ENCODE measurements at places on chromosomes 1 and 21. TPM values are rescaled to one million over a fixed set of nuclear protein-coding genes. Genes with fewer than 3 reads are reported as not detected.
A peak's percentile ranks its signal among the peaks of the same experiment; 100 is the strongest.

GRCh38 chr1:178645808-178646200, 79.2 kb upstream of the RALGPS2 start:
- no peaks in the 10 kb centered on the region for H3K27me3 ChIP-seq
- H3K27ac ChIP-seq: no peak overlapping the region
- no peak for DNase-seq

- H3K4me3 ChIP-seq: no peak overlapping the region
- peaks cover 51% of the 10 kb centered on the region for H3K27me3 ChIP-seq
- no peak overlapping the region for H3K27ac ChIP-seq
- H3K4me1 ChIP-seq: peaks cover 10% of the 10 kb centered on the region
- DNase-seq: no peak
These were observed 96.6 kb downstream of the FOXD2 start for GRCh38 chr1:47534436-47534835.

DNA sequence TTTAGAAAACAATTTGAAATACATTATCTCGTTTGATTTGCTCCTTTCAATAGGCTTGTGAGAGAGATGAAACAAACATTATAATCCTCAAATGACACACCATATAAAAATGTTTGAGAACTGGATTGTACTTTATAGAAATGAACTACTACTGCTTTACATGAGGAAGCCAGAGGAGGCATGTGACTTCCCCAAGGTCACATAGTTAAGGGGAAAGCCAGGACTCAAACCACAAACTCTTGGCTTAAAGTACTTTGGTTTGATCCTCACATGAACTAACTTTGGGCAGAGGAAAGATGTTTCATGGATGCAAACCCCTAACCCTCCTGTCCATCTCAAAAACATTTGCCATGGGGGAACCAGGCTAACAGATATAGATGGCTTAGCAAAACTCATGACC, 4.7 kb downstream of the ARHGEF11 start:
- H3K27me3 ChIP-seq: peaks cover 52% of the 10 kb centered on the region
- no peak overlapping the region for H3K4me3 ChIP-seq
- H3K27ac ChIP-seq: no peak overlapping the region
- H3K36me3 ChIP-seq: no peaks in the 10 kb centered on the region
- H3K4me1 ChIP-seq: peaks cover 3% of the 10 kb centered on the region
- no peak for DNase-seq

DNA sequence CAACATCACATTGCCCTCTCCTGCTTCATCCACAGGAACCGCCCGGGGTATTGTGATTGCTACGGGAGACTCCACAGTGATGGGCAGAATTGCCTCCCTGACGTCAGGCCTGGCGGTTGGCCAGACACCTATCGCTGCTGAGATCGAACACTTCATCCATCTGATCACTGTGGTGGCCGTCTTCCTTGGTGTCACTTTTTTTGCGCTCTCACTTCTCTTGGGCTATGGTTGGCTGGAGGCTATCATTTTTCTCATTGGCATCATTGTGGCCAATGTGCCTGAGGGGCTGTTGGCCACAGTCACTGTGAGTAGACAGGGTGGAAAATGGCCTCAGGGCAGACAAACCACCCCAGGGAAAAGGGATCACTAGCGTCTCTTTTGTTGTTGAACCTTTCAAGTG, 12.7 kb downstream of the ATP1A4 start:
- H3K4me1 ChIP-seq: peaks cover 4% of the 10 kb centered on the region
- H3K27me3 ChIP-seq: no peaks in the 10 kb centered on the region
- no peak for DNase-seq
- no peaks in the 10 kb centered on the region for H3K36me3 ChIP-seq

- H3K36me3 ChIP-seq: no peaks in the 10 kb centered on the region
- no peak overlapping the region for H3K27ac ChIP-seq
- no peaks in the 10 kb centered on the region for H3K27me3 ChIP-seq
- no peaks in the 10 kb centered on the region for H3K4me1 ChIP-seq
- no peak overlapping the region for H3K4me3 ChIP-seq
These were observed 520.5 kb downstream of the USP25 start for GRCh38 chr21:16250273-16250672.

DNA sequence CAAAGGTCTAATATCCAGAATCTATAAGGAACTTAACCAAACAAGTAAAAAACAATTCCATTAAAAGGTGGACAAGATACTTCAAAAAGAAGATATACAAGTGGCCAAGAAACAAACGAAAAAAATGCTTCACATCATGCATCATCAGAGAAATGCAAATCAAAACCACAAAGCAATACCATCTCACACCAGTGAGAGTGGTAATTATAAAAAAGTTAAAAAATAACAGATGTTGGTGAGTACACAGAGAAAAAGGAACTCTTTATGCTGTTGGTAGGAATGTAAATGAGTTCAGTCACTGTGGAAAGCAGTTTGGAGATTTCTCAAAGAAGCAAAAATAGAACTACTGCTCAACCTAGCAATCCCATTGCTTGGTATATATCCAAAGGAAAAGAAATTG, 218.6 kb downstream of the SLC44A5 start:
- H3K4me1 ChIP-seq: peaks cover 30% of the 10 kb centered on the region
- no peak for DNase-seq
- no peaks in the 10 kb centered on the region for H3K36me3 ChIP-seq
- no peaks in the 10 kb centered on the region for H3K27me3 ChIP-seq
- no peak overlapping the region for H3K27ac ChIP-seq

- no peaks in the 10 kb centered on the region for H3K27me3 ChIP-seq
- H3K27ac ChIP-seq: no peak overlapping the region
- peaks cover 79% of the 10 kb centered on the region for H3K36me3 ChIP-seq
- peaks cover 10% of the 10 kb centered on the region for H3K4me1 ChIP-seq
- H3K4me3 ChIP-seq: no peak overlapping the region
These were observed 9.0 kb upstream of the USF1 start for GRCh38 chr1:161054805-161055204.

DNA sequence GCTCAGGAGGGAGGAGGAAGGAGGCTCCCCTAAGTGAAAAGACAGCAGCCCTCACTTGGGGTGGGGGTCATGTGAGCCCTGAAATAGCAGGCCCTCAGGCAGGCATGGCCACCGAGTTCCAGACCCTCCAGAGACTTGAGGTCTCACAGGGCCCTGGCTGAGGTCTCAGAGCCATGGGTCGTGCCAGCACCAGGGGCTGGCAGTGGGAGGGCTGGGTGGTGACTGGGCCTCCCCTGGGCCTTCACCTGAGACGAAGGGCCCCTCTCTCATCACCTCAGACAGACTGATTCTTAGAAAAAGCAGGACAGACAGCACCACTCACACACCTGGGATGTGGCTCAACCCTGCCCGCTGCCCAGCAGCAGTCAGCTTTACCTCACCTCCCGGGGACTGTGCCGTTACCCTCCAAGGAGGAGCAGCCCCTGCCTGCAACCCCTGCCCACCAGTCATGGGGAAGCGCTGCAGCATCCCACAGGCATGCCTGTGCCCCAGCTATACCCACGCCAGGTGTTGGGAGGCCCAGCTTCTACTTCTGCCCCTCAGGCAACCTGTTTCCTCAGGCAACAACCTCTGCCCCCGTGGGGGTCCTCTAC, 42.6 kb upstream of the LRP8 start:
- no peaks in the 10 kb centered on the region for H3K27me3 ChIP-seq
- H3K4me3 ChIP-seq: no peak overlapping the region
- H3K4me1 ChIP-seq: peaks cover 34% of the 10 kb centered on the region
- H3K36me3 ChIP-seq: peaks cover 4% of the 10 kb centered on the region
- DNase-seq: peak; percentile 12

DNA sequence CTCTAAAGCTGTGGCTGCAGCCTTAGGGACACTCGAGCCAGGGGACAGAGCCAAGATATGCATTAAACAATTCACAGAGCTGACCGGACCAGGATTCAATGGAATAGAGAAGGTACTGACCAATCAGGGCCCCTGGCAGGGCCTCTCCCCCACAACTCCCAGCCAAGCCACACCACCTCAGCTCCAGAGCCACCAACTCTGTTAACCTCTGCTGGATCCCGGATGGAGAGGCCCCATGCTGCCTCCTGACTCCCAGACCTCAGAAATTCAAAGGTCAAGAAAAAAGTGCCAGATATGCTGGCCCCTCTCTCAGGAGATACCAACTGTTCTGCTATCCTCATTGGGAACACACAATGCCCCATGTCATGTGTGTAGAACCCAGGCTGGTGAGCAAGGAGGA, 62.1 kb downstream of the CD46 start:
- H3K36me3 ChIP-seq: peaks cover 95% of the 10 kb centered on the region
- peaks cover 88% of the 10 kb centered on the region for H3K4me1 ChIP-seq
- H3K27me3 ChIP-seq: no peaks in the 10 kb centered on the region
- DNase-seq: no peak

DNA sequence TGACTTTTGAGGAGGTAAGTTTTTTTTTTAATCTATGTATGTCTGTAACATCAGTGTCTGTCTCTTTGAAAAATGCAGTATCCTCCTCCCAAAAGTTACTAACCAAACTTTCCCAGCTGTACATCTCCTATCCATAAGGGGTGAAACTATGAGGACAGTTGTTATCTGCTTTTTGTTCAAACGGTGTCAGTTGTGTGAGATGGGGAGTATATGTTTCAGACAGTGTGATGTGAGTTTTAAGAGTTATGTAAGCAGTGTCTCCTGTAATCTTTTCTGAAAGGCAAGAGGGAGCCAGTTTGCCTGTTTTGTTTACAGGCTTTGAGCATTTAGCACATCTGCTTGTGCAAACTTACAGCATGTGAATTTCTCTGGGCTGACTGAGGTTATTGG, 34.8 kb upstream of the CACYBP start:
- H3K27ac ChIP-seq: peak overlapping the region; percentile 67
- DNase-seq: no peak
- H3K4me3 ChIP-seq: peak overlapping the region; percentile 69
- no peaks in the 10 kb centered on the region for H3K27me3 ChIP-seq

DNA sequence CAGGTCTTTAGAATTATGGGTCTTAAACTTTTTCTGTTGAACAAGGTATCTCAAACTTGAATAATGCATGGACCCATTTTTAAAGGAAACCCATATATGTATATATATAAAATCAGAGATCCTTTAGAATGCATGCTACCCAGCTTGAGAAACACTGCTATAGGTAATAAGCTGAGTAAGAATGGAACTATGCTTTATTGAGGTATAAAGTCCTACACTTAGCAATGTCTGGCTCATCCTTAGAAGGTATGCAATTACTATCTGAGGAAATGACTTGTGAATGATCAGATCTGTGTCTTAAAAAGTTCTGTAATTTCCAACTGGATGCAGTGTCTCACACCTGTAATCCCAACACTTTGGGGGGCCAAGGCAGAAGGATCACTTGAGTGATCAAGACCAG, 11.2 kb downstream of the TRAF3IP3 start:
- peaks cover 60% of the 10 kb centered on the region for H3K36me3 ChIP-seq
- peaks cover 35% of the 10 kb centered on the region for H3K4me1 ChIP-seq
- peak overlapping the region; percentile 7 for H3K4me3 ChIP-seq
- H3K27me3 ChIP-seq: no peaks in the 10 kb centered on the region
- H3K27ac ChIP-seq: peak overlapping the region; percentile 75

DNA sequence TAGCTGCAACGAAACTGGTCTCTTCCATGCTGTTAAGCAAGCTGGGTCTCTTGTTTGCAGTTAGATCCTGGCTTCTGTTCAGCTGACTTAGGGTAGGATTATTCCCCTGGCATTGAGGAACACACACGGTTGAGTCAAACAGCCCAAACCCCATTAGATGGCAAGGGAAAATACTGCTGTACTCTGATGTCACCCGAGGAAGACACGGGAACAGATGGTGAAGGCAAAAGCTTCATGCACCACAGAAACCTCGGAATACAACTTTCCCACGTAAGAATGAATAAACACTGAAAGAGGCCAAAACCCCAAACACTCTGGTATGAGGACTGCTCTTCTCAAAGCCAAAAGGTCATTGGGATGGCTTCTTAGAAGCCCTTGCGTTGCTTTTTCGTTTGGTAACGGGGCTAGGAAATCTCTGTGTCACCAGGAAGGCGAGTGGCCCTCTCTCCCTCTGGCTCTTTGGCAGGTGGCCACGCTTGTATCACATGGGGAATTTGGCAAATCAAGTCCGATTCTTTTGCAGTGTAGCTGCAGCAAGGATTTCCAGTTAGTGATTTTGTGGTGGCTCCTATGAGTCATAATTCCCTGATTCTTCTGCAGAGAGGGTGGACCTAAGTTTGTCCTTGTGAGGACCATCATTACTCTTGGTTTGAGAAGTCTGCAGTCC, 16.7 kb upstream of the LYST start:
- no peak overlapping the region for H3K27ac ChIP-seq
- no peak for DNase-seq

GRCh38 chr1:56151402-56151801, 428.0 kb downstream of the PLPP3 start:
- no peak overlapping the region for H3K27ac ChIP-seq
- peaks cover 8% of the 10 kb centered on the region for H3K27me3 ChIP-seq

DNA sequence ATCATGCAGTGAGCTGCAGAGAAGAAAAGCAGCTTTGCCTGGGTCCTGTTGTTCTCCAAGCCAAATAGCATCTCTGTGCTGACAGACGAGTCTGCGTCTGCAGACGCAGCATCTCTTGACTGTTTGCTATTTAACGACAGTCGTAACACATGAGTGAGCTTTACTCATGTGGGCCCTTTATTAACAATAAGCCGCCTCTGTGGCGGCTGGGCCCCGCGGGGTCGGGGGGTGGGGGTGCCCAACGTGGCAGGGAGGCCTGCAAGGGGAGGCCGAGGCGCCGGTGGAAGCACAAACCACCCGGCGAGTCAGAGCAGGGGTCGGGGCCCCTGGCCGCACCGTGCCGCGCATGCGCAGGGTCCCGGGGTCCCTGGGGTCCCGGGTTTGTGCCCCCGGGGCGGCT, 435.1 kb downstream of the KIF26B start:
- H3K4me3 ChIP-seq: no peak overlapping the region
- H3K36me3 ChIP-seq: no peaks in the 10 kb centered on the region
- H3K27ac ChIP-seq: no peak overlapping the region
- no peaks in the 10 kb centered on the region for H3K4me1 ChIP-seq
- H3K27me3 ChIP-seq: peaks cover 2% of the 10 kb centered on the region
- no peak for DNase-seq

GRCh38 chr1:111104981-111105380, 34.9 kb downstream of the DRAM2 start:
- no peak overlapping the region for H3K27ac ChIP-seq
- no peak overlapping the region for H3K4me3 ChIP-seq
- H3K36me3 ChIP-seq: peaks cover 23% of the 10 kb centered on the region

DNA sequence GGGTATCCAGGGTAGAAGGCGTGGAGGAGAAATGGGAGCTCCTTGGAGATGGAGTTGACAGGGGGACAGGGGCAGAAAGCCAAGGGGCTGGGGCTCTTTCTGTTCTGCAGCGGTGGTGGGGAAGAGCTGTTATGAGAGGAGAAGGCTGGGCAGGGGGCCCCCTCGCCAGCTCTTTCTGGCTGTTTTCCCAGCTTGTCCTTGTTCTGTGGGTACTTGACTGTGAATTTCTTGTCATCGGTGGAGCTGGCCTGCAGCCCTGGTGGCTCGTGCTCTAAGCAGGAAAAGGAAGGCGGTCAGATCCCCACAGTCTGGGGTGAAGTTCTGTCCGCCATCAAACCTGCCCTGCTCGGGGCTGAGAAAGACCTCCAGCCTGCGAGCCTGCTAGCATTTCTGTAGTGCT, 7.6 kb downstream of the ZNF683 start:
- H3K4me1 ChIP-seq: peaks cover 22% of the 10 kb centered on the region
- no peak overlapping the region for H3K4me3 ChIP-seq

Gene CHRM3
- not detected for total RNA-seq

Gene SLC5A9
- total RNA-seq: not detected

Gene SELENON
- 15.1 TPM for total RNA-seq

Gene TDRD5
- not detected for total RNA-seq

Gene CNIH3
- 1.8 TPM for total RNA-seq

Gene LORICRIN
- total RNA-seq: 0.59 TPM

Gene TMEM200B
- not detected for total RNA-seq

Gene CELA3A
- total RNA-seq: not detected
